ENCODE measurements at places on chromosomes 16 and 17.

- DNase-seq, result no peak
These were observed 810.3 kb upstream of the CDH8 start for GRCh38 chr16:62846399-62847057.

- DNase-seq, result no peak
These were observed 7.9 kb downstream of the TAF15 start for GRCh38 chr17:35817196-35817595.

DNA sequence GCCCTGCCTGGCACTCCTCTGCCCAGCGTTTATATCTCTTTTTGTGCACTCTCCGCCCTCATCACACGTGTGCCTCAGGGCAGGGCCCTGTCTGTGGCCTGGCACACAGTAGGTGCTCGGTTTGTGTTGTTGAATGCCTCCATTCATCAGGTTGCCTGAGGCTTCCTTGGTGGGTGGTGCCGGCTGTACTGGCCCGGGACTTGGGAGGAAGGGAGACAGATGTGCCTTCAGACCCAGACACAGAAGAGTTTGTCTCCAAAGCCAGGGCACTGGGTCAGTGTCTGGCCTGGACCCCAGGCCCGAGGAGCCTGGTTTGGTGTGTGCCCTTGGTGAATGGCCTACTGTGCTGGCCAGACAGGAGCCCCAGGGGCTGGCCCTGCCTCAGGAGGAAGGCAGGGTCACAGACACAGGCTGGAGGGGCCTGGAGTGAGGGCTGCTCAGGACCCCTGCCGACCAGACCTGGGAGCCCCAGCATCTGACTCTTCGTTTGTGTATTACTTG is 71.6 kb downstream of the RAI1 start:
- no peak for DNase-seq

- DNase-seq, result no peak
These were observed 24.5 kb upstream of the ZNF287 start for GRCh38 chr17:16593356-16594102.

DNA sequence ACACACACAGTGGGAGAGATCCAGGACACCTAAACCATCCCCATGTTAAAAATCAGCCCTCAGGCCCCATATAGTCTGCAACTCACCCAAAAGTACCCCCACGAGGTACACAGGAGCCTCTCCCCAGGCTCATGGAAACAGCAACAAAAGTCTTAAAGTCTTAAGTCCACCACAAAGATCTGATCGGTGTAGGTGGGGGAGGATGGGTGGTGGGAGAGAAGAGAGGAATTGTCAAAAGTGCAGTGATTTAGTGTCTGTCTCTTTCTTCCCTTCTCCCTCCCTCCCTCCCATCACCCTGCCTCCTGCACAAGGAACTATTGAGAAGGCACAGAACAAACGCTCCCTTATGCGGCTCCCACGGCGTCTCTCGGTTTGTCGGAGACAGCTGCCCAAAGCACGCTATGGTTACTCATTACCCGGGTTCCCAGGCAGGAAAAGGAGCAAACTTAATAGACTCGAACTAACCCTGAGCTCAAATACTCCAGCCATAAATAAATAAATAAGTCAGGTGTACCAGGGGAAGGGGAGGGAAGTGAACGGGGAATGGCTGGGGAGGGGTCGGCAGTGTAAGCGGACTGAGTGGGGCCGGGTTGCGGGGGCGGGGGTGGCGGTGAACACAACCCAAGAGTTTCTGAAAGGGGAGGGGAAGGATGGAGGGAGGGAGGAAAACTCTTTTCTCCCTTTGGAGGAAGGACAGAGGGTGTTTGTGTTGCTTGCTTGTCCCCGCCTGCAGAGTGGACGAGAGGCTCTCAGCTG is 477.4 kb downstream of the SLC39A11 start:
- no peak for DNase-seq

DNA sequence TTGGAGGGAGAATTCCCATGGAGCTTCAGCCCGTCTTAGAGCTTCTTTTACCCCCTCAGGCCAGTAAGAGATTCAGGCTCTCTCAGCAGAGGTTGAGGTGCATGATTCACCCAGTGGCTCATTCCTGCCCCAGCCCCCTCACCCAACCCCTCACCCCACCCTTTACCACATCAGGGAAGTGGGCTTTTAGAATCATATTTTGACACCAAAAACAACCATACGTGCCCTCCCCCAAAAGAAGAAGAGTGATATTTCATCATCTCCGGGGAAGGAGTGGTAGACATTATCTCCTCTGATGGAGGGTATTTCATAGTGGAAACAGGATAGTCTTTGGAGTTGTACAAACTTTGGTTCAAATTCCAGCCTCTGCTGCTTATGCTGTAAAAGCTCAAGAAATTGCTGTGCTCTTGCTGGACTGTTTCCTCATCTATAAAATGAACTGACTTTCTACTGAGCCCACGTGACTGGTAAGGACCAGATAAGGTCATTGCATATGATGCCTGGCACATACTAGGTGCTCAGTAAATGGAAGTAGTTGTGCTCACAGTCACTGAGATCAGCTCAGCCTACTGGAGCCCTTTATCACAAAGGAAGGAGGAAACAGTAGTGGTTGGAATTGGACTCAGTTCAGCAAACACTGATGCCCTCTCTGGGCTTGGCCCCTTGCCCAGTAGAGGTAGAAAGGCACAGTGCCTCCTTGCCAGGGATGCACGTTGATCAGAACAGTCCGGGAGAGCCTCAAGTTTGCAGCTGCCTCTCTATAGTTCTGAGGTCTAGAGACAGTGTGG is 18.3 kb upstream of the CCL5 start:
- DNase-seq, result no peak

GRCh38 chr17:2852221-2852620 is 56.0 kb downstream of the RAP1GAP2 start:
- no peak for DNase-seq

DNA sequence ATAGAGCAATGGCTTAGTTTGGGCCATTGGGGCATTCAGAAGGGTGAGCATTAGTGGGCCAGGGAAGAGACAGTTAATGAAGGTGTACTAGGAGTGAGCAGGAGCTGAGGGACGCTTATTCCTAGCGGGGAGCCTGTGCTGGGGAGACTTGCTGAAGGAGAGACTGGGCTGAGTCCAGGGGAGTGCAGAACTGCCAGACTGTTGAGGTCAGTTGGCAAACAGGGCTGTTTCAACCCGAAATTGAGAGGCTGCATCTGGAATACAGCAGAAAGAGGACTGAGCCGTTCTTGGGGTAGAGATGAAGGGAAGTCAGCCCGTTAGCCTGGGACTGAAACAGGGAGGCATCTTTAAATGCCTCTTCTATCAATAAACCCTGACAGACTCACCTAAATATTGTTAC is 33.2 kb downstream of the MAP2K6 start:
- DNase-seq, result no peak

DNA sequence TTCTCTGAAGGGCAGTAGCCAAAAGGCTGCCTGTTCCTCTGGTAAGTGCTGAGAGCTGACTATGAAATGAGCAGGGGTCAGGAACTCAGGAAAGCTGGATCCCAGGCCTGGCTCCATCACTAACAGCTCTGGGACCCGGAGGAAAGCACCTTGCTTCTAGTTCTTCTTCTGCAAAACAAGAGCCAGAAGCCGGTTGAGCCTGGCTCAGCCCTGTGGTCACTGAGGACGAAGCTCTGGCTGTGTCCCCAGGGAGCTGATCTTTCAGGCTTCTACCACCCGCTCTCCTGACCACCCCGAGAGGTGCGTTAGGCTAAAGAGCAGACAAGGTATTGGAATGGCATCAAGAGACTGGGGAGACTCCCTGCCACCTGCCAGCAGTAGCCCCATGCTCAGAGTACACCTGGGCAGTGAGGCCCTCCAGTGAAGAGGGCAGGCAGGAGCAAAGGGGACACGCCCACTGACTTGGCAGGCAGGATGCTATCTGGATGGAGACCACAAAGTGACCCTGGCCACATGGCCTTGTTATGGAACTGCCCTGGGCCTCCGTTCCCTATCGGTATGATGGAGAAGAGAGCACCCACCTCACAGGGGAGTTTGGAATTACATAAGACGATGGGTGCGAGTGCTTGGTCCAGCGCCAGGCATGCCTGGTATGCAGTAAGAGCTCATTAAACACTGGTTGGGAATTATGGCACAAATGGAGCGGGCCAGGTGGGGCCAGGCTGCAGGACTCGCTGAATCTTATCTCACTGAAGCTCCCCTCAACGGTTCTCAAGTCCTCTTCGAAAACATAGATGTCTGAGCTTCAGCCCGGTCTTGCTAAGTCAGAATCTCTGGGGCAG is 61.4 kb downstream of the COG7 start:
- no peak for DNase-seq

- no peak for DNase-seq
These were observed 13.2 kb downstream of the CMTM3 start for GRCh38 chr16:66617728-66618127.

DNA sequence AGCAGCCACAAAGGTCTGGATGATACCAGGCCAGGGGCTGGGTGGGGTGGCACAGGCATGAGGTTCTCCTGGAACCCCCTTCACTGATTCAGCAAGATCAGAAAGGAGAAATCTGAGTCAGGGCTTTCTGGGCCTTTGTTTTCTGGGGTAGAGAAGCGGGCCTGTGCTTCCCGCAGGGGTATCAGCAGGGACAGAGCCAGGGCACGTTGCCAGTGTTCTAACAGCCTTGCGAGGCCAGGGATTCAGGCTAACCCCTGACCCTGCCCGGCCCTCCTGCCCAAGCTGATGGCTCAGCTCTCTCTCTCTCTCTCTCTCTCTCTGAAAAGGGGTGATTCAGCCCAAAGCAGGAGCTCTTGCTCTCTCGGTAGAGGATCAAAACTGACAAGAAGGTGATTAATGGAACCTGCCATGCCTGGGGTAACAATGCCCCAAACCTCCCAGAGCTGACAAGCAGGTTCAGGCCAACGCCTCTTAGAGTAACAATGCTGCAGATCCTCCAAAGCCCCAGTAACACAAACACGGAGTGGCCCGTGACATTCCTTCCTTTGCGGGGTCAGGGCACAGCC is 2.0 kb upstream of the KRT13 start:
- DNase-seq, result no peak

- DNase-seq, result no peak
These were observed 16.8 kb downstream of the MARCHF10 start for GRCh38 chr17:62791235-62791734.

- no peak for DNase-seq
These were observed 82.7 kb upstream of the CREBBP start for GRCh38 chr16:3963203-3963602.

Data from activated T-helper 1 cell treated with anti-CD3 and anti-CD28 coated beads, Interleukin-2, amount 50 U/mL, for 16 hours (primary cell).